ENCODE measurements at places on chromosomes 12 and 14. TPM values are rescaled to one million over a fixed set of nuclear protein-coding genes. Genes with fewer than 3 reads are reported as not detected.

The RERGL gene
- total RNA-seq: 0.71 TPM

DNA sequence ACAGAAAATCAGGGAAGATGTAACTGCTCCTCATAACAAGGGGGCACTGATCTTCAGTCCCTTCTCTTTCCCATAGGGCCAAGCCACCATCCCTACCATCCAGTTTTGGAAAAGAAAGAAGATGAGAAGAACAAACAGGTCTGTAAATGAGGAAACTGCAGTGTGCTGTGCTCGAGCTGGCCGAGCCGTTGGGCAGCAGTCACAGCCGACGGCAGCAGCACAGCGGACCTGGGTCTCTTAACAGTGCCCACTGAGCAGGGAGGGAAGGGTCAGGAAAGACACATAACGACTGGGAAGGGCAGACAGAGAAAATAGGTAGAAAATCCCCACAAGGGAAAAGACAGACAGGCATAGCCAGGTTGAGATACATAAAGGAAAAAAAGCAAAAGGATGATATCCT lies 38.2 kb downstream of the BDKRB1 start:
- no peaks in the 10 kb centered on the region for H3K4me1 ChIP-seq
- DNase-seq: no peak
- H3K27ac ChIP-seq: no peak overlapping the region
- H3K36me3 ChIP-seq: peaks cover 51% of the 10 kb centered on the region

The MTRFR gene
- 4.7 TPM for total RNA-seq

GRCh38 chr12:31897781-31898503 lies 61.3 kb upstream of the RESF1 start:
- DNase-seq: peak; percentile 25
- no peaks in the 10 kb centered on the region for H3K36me3 ChIP-seq
- H3K4me1 ChIP-seq: peaks cover 7% of the 10 kb centered on the region
- no peak overlapping the region for H3K4me3 ChIP-seq
- H3K27me3 ChIP-seq: no peaks in the 10 kb centered on the region
- H3K27ac ChIP-seq: no peak overlapping the region

- no peaks in the 10 kb centered on the region for H3K36me3 ChIP-seq
- H3K27me3 ChIP-seq: no peaks in the 10 kb centered on the region
- no peak overlapping the region for H3K4me3 ChIP-seq
- no peaks in the 10 kb centered on the region for H3K4me1 ChIP-seq
- DNase-seq: no peak
- no peak overlapping the region for H3K27ac ChIP-seq
Observed at GRCh38 chr12:132575661-132576060, 34.7 kb downstream of the LRCOL1 start.

- H3K27me3 ChIP-seq: no peaks in the 10 kb centered on the region
- no peak overlapping the region for H3K4me3 ChIP-seq
- H3K4me1 ChIP-seq: peaks cover 6% of the 10 kb centered on the region
- no peak for DNase-seq
- peak overlapping the region; percentile 37 for H3K27ac ChIP-seq
Observed at GRCh38 chr12:129076441-129077320, 223.4 kb downstream of the GLT1D1 start.

DNA sequence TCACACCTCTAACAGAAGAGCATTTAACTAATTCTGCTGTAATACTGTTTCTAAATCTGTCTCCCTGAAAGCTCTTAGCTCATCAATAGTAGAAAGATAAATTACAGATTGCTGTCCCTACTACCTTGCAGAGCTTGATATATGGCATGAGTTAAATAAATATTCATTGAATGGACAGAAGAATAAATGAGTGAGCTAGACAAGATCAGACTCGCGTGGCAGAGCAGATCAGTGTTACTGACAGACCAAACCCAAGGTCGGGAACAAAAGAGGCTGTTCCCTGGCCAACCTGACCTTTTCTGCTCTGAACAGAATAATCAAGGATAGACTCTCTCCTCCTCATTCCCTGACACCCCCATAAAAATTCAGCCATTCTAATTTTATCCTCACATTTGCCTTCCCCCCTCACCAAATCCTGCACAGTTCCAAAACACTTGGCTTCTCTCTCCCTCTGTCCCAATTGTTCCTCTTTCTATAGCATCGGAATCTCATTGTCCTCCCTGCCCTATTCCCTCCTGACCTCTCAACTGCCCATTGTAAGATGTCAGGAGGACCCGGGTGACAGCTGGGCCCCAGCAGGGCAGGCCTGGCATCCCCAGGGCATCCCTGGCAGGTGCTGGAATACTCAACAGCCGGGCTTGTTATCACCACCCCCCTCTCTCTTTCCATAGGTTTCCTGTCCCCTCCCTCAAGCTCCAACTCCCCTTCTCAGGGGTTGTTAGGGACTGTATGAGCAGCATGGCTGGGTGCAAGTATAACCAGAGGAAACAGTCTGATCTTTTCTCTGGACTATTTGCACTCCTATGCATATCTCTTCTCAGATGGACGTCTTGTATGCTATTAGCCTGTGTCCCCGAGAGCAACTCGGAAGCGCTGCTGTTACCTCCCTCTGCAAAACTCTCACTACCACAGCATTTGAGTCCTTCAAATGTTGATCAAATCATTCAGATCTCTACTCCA lies 19.9 kb downstream of the NEUROD4 start:
- no peaks in the 10 kb centered on the region for H3K27me3 ChIP-seq
- H3K36me3 ChIP-seq: no peaks in the 10 kb centered on the region
- DNase-seq: no peak
- H3K27ac ChIP-seq: no peak overlapping the region
- H3K4me1 ChIP-seq: no peaks in the 10 kb centered on the region

DNA sequence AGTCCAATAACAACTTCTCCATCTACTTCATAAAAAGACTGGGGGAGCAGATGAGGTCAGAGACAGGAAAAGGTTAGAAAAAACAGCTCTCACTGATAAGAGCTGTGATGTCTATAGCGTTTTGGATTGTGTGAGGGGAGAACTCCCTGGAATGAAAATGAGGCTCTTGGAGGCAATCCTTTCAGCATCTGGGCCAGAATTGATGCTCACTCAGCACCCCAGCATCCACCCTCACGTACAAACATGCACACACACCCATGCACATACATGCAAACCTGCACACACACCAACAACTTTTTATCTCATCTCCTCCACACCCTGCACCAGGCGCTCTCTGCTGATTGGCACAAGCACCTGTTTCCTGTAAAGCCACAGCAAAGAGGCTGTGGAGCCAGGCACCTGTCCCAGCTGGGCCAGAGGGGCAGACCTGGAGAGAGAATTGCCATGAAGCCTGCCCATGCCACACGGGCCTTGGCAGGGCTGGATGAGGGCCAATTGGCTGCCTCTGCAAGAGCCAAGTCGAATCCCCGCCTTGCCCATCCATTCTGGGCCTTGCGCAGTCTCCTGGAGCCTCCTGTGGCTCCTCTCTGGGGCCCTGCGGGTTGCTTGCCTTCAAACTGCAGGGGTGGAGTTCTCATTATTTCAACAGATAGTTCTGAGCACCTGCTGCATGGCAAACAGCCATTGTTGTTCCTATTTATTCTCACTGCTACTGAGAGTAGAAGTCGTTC lies 53.1 kb downstream of the SYNE3 start:
- H3K27me3 ChIP-seq: no peaks in the 10 kb centered on the region
- DNase-seq: peak; percentile 48
- peaks cover 17% of the 10 kb centered on the region for H3K4me1 ChIP-seq
- H3K36me3 ChIP-seq: no peaks in the 10 kb centered on the region
- no peak overlapping the region for H3K4me3 ChIP-seq

GRCh38 chr14:99521176-99522024 lies 40.2 kb downstream of the CCNK start:
- no peak overlapping the region for H3K27ac ChIP-seq
- H3K27me3 ChIP-seq: no peaks in the 10 kb centered on the region
- no peaks in the 10 kb centered on the region for H3K4me1 ChIP-seq
- no peaks in the 10 kb centered on the region for H3K36me3 ChIP-seq
- H3K4me3 ChIP-seq: no peak overlapping the region
- DNase-seq: no peak

DNA sequence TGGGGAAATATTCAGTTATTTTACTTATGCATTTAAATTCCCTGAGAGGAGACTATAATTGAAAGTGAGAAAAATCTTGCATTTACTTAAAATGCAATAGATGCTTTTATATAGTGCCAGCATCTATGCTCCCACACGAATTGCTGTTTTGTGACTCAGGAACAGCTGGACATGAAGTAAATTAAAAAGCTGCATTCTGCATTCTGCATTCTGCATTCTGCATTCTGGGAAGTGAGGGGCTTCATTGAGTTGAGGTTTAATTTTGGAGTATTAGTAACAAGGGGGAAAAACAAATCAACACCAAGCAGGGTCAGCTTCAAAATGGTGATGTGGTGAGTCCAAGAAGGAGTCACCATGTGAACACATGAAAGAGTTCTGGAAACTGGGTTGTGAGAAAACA lies 101.2 kb downstream of the C12orf50 start:
- no peak for DNase-seq
- H3K27ac ChIP-seq: no peak overlapping the region
- no peaks in the 10 kb centered on the region for H3K4me1 ChIP-seq
- no peak overlapping the region for H3K4me3 ChIP-seq
- no peaks in the 10 kb centered on the region for H3K36me3 ChIP-seq
- no peaks in the 10 kb centered on the region for H3K27me3 ChIP-seq

The FAM90A1 gene
- not detected for total RNA-seq

GRCh38 chr14:51939755-51940301 lies 49.5 kb upstream of the RTRAF start:
- DNase-seq: no peak
- no peaks in the 10 kb centered on the region for H3K4me1 ChIP-seq
- H3K27ac ChIP-seq: no peak overlapping the region
- no peak overlapping the region for H3K4me3 ChIP-seq

The ANKRD33 gene
- not detected for total RNA-seq

DNA sequence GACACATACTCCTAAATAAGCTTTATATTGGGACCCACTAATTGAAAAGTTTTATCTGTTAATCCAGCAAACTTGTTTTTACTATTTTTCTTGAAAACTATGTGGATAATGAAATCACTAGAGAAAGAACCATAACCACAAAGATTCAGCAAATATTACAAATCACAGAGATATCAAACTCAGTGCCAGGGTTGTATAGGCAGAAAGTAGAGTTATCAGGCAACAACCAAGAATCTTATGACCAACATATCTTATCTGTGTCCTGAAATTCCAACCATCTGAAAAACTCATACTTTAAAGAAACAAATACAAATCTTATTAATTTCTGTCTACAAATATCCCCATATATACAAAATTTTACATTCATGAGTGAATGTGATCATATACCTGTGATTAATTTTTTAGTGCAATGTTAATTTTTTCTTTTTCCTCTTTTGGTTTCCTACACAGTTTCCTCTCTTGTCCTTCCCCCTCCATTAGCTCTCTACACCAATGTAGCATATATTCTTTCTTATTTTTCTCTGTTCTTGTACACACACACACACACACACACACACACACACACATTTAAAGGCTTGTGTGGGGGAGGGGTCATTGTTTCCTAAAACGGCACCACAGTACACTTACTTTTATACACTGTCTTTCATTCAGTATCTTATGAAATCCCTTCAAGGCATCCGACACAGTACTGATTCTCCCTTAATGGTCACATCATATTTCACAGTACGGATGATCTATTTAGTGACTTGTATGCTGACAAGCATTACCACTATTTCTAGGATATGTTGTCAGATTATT lies 18.6 kb downstream of the AMN1 start:
- no peak overlapping the region for H3K27ac ChIP-seq
- H3K27me3 ChIP-seq: no peaks in the 10 kb centered on the region
- no peak for DNase-seq
- H3K36me3 ChIP-seq: no peaks in the 10 kb centered on the region

The FLRT2 gene
- total RNA-seq: 5.9 TPM

DNA sequence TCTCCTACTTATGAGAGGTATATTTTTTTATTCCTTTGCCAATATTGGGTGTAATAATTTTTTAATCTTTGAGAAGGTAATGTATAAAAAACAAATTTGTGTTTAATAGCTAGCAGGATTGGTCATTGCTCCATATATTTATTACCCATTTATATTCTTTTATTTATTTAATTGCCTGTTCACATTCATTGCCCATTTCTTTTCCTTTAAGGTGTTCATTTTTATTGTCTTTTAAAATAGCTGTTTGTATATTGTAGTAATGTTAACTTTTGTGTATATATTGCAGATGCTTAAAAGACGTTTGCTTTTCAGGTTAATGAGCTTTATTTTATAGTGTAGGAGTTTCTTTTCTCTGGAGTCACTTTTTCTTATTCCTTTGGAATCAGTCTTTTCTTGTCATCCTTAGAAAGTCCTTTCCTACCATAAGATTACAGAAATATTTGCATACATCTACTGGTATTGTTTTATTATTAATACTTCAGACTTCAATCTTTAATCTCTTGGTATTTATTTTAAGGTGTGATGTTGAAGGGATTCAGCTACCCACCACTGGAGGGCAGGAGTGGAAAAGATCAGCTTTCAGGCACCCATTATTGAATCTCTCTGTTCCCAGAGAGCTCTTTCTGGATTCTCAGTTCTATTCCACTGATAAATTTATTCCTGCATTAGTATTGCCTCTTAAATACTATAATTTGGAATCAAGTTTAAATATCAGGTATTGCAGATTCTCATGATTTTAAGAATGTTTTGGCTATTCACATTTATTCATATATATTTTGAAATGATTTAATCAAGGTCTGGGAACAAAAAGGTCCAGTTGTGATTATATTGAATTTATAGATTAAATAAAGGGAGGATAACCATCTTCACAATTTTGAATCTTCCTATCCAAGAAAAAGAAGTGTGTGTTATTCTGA lies 17.3 kb downstream of the PPM1A start:
- no peaks in the 10 kb centered on the region for H3K36me3 ChIP-seq
- H3K27me3 ChIP-seq: no peaks in the 10 kb centered on the region
- no peak for DNase-seq

DNA sequence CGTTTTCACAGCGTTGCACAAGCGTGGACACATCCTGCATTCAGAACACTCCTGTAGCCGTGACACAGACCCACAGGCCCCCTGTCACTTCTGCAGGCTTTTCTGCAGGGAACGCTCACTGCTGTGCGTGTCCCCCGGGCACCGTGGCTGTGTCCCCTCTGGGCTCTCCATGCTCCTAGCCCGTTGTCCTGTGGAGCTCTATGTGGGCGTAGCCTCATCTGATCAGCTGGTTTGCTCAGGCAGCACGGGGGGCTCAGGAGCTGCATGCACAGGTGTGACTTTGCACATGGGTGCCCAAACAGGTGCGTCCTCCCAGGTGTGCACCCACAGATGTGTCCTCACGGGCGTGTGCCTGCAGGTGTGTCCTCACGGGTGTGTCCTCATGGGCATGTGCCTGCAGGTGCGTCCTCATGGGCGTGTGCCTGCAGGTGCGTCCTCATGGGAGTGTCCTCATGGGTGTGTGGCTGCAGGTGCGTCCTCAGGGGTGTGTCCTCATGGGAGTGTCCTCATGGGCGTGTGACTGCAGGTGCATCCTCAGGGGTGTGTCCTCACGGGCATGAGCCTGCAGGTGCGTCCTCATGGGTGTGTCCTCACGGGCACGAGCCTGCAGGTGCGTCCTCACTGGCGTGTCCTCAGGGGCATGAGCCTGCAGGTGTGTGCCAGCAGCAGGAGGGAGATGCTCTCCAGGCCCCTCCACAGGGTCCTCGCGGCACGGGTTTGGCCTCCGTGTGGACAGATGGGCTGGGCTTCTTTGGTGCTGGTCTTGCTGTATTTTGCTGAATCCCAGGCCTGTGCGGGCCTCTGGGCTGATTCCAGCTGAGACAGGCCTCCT lies 17.5 kb downstream of the MTA1 start:
- no peaks in the 10 kb centered on the region for H3K36me3 ChIP-seq
- DNase-seq: no peak
- no peaks in the 10 kb centered on the region for H3K4me1 ChIP-seq
- H3K4me3 ChIP-seq: no peak overlapping the region
- no peaks in the 10 kb centered on the region for H3K27me3 ChIP-seq

Measured in gastrocnemius medialis (tissue), 4 donors.